Thymus (tissue), 14 donors: ENCODE measurements at places on chromosomes 7 and 10. TPM values are rescaled to one million over a fixed set of nuclear protein-coding genes. Genes with fewer than 3 reads are reported as not detected.

- H3K4me1 ChIP-seq = no peaks in the 10 kb centered on the region
- no peaks in the 10 kb centered on the region for H3K27me3 ChIP-seq
- no peak for DNase-seq
- H3K36me3 ChIP-seq = no peaks in the 10 kb centered on the region
These were observed 66.9 kb downstream of the MTPAP start for GRCh38 chr10:30282221-30282620.

The GPRIN2 gene
- 0.82 TPM for polyA plus RNA-seq

The ANKRD1 gene
- polyA plus RNA-seq = 27.4 TPM

DNA sequence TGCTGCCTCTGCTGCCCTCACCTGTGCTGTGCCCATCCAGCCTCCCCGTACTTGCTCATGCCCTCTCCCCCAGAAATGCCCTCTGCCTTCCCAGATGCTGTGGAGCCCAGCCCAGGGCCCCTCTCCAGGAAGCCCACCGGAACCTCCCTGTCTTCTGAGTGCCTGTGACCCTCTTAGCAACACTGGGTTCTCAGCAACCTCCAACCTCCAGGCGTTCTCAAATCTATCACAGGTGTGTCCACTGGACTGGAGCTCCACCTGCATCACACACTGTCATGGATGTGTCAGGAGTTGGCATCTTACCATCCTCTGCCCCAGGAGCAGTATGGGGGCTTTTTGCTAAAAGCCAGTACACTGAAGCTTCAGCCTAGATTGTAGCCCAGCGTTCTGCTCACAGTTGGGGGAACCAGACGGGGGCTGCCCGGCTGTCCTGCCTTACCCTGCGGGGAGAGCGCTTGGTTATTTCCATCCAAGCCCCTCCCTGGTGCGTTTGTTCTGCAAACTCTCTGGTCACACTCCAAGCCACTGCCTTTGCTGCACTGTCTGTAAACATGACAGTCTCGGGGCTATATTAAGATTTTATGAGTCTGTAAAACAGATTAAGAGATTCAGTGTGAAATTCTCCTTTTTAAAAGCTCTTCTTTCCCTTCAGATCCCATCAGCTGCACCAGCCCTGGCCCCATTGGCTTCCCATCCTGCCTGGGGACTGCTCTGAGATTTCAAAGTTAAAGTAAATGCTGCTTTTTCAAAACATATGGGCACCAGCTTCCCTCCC is 71.3 kb upstream of the CPXM2 start:
- peaks cover 4% of the 10 kb centered on the region for H3K4me1 ChIP-seq
- no peak overlapping the region for H3K27ac ChIP-seq
- H3K36me3 ChIP-seq = no peaks in the 10 kb centered on the region
- peaks cover 39% of the 10 kb centered on the region for H3K27me3 ChIP-seq
- no peak for DNase-seq

- no peaks in the 10 kb centered on the region for H3K27me3 ChIP-seq
- DNase-seq = no peak
- H3K4me3 ChIP-seq = no peak overlapping the region
These were observed 379.5 kb downstream of the THSD7A start for GRCh38 chr7:11452476-11452875.

GRCh38 chr10:124367936-124368335 is 50.8 kb downstream of the OAT start:
- H3K27me3 ChIP-seq = no peaks in the 10 kb centered on the region
- H3K4me1 ChIP-seq = peaks cover 15% of the 10 kb centered on the region
- no peak for DNase-seq
- H3K27ac ChIP-seq = no peak overlapping the region
- no peak overlapping the region for H3K4me3 ChIP-seq

GRCh38 chr7:25103773-25104172 is 21.3 kb downstream of the CYCS start:
- H3K4me1 ChIP-seq = no peaks in the 10 kb centered on the region
- no peak overlapping the region for H3K27ac ChIP-seq

The NEURL1 gene
- polyA plus RNA-seq = 3.0 TPM
